Neuronal stem cell (in vitro differentiated cells): ENCODE measurements at places on chromosomes 6 and 20.

- no peak for DNase-seq
Observed at GRCh38 chr6:37582306-37582705, 82.6 kb upstream of the CCDC167 start.

- DNase-seq = no peak
Observed at GRCh38 chr6:15864708-15865062, 201.9 kb upstream of the DTNBP1 start.

GRCh38 chr20:17660667-17661066 is 21.4 kb downstream of the RRBP1 start:
- no peak for DNase-seq

GRCh38 chr6:78192057-78192456 is 539.2 kb downstream of the MEI4 start:
- DNase-seq = no peak

DNA sequence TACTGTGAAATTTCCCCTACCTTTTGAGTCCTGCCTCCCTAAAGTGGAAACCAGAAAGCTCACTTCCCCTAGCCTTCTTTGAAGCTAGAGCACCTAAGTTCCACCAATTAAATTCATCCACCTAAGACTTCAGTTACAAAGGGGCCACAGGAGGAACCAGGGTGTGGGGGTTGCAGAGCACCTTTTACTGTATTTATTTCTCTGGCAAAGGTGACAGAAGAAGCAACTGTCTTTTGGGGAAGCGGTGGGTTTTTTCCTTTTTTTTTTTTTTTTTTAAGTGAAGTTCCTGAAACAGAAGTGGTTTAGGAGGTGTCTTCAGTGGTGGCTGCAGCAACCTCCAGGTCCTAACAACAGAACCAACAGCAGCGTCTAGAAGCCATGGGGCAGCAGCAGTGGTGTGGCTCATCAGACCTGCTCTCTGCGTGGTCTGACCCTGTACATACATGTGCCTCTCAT is 13.1 kb downstream of the PSMB9 start:
- DNase-seq = no peak

GRCh38 chr6:166712286-166713228 is 85.5 kb upstream of the RPS6KA2 start:
- DNase-seq = no peak

GRCh38 chr6:137717074-137718073 is 149.7 kb upstream of the TNFAIP3 start:
- no peak for DNase-seq

GRCh38 chr6:67952948-67953347 is 682.1 kb upstream of the ADGRB3 start:
- DNase-seq = no peak

DNA sequence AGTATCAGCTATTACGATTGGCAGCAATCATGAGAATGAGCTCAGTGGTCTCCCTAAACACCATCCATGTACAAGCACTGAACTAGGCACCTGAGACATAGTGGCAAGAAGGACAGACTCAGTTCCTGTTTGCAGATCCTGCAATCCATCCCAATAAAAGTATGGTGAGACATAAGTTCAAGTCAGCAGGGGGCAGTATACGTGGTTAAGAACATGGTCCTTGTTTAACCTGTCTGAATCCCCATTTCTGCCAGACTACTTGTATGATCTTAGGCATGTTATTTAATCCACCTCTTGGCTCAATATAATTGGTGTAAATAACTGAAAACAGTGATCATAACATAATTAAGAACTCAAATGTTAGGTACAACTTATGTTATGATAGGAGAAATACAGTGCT is 33.2 kb upstream of the PNISR start:
- no peak for DNase-seq

GRCh38 chr6:166258854-166259276 is 49.3 kb downstream of the PRR18 start:
- no peak for DNase-seq

DNA sequence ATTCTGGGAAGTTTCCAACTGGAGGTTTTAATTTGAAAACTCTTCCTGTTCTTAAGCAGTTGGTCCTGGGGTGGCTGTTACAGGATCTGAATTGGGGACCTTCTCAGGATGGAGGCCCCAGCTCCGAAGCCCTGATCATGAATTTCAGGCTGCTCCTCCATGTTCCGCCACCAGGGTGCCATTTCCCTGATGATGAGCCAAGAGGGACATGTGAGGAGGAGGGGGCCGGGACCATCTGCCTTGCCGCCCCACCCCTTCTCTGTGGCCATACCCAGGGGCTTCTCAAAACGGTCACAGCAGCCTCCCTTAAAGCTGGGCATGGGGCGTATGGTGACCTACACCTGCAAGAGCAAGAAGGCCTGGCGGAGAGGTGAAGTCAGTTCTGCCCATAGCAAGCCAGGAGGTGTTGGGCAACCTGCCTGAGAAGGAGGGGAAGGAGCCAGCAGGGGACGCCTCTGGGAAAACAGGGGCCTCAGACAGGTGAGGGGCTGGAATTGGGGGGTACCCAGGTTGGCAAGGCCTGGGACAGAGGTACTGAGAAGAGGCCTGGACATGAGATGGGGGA is 3.6 kb upstream of the BAK1 start:
- no peak for DNase-seq

- no peak for DNase-seq
Observed at GRCh38 chr6:142356201-142356883, 54.5 kb downstream of the ADGRG6 start.

GRCh38 chr20:43914311-43915210 is at the start of gene TOX2:
TOX2 (plus strand) TSS chr20:43914852; CDS start chr20:43914892, 40 bp downstream.
- DNase-seq = no peak

- DNase-seq = no peak
Observed at GRCh38 chr20:61693055-61693600, 372.6 kb downstream of the TAF4 start.

DNA sequence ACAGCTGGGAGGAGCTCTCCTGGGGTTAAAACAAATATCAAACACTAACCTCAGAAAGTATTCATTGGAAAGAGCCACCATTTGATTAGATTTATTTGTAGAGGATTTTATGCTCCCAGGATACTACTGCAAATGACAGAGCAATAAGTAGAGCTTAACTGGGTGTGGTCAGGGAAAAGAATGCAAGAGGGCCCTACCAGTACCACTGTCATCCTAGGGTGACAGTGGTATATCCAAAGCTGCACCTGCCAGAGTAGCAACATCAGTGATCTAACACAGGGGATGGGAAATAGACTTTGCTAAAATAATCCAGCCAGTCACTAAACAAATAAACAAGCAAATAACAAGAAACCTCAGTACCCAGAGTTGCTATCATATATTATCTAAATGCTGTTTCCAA is 29.7 kb downstream of the ERGIC3 start:
- DNase-seq = no peak

DNA sequence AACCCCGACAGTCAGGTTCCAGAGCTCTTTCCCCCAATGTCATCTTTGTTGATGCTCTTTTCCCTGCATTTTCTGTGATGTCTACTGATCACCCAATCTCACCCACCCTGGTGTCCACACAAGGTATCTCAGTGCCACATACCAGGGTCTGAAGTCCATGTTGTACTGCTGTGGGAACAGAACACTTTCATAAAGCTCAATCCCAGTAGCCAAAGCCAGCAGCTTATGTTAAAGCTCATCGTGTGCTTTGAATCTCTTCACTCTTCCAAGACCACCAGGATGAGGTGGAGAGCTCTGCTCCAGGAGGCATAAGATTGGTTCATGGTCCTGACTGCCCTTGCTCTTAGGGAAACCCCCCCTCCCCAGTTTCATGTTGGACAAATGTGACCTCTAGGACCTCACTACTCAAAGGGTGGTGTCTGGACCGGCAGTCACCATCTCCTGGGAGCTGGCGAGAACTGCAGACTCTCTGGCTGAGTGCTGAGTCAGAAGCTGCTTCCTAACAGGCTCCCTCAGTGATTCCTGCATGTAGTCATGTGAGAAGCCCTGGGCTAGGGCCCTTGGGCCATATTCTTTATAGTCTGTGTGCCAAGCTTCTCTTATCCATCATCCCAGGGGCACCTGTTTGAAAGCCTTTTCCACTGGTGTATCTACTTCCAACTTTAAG is 13.4 kb upstream of the CPNE5 start:
- DNase-seq = no peak

DNA sequence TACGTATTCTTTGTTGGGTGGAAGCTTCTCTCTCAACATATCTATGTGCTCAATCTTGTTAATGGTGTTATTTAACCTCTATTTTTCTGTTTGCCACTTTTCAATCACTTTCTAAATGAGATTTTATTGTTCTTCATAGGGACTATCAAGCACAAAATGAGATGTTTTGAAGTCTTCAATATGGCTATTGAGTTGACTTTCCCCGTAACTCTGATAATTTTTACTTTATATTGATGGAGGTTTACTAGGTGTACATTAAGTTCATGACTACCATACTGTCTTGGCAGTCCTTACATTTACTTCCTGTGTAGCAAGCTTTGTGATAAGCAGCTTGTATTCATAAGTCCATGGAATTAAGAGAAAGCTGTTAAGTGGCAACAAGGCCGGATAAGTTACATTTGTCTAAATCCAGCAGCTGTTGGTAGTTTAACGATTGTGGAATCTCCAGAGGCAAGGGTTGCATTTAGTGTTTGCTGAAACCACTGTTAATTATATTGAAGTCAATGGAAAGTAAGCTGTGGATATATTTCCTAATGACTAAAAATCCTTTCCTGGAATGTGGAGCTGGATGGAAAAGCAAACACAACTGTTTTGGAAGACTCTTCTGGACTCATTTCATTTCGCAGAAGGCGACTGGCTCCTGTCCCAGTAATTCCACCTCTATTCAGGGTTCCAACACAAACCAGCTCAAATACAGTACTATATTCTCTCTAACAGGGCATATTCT is 57.3 kb upstream of the SMIM29 start:
- DNase-seq = no peak

DNA sequence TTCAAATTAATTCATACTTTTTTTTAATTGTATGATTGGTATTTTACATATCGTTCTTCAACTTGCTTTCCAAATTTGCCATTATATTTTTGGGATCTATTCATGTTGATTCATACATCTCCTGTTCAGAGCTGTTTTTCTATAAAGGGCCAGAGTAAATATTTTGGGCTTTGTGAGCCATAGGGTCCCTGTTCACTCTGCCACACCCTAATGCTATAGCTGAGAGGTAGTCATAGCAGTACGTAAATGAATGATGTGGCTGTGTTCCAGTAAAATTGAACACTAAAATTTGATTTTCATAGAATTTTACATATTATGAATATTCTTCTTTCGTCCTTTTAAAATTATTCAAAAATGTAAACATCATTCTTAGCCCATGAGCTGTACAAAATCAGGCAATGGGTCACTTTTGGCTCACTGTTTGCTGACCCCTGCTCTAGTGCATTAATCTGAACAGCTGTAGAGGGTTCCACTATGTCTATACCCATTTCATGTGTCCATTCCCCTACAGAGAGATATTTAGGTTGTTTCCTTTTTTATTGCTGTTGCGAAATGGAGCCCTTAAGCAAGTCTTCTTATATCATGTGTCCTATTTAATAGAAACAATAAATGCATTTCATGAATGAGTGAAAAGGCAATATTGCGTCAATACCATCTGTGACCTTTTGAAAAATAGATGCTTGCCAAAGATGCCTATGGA is 136.4 kb upstream of the SALL4 start:
- DNase-seq = no peak

- DNase-seq = no peak
Observed at GRCh38 chr6:35713006-35713767, 23.6 kb upstream of the ARMC12 start.

- DNase-seq = no peak
Observed at GRCh38 chr6:15358579-15359327, 112.9 kb downstream of the JARID2 start.

GRCh38 chr6:56833127-56833791 is 121.6 kb upstream of the BEND6 start:
- DNase-seq = no peak

DNA sequence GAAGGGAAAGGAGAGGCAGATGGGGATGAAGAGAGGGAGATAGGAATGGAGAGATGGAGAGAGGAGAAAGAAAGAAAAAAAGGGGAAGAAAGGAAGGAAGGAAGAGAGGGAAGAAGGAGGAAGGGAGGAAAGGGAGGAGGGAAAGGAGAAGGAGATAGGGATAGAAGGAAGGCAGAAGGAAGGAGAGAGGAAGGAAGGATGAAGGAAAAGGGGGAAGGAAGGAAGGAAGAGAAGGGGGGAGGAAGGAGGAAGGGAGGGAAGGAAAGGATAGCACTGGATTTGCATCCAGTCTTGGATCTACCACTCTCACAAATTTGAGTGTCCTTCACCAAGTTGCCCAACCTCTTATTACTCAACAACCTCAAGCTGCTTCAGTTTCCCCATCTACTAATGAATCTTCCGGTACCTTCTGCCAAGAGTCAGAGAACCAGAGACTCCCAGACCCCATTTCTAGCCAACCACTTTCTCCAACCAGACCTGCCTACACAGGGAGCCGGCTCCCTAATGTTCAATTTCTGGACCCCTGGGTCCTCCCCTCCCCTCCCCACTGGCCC is 79.7 kb upstream of the FOXP4 start:
- no peak for DNase-seq
